ENCODE measurements at places on chromosomes 16 and 17.
A peak's percentile ranks its signal among the peaks of the same experiment; 100 is the strongest.

DNA sequence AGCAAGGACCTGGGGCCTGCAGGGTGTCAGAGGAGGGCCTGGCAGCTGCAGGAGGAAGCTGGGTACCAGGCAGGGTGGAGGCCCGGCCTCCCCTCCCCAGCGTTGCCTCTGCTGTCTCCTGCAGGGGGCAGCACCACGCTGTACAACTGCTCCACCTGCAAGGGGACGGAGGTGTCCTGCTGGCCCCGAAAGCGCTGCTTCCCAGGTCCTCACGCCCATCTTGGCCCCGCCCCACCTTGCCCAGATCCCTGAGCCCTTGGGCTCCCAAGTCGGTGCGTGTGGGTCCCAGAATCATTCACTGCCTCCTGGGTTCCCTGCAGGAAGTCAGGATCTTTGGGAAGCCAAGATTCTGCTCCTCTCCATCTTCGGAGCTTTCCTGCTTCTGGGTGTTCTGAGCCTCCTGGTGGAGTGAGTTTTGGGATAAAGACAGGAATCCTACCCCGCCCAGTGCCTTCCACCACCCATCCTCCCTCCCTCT is 1.2 kb downstream of the TMEM95 start:
- DNase-seq: peak; percentile 41

GRCh38 chr17:39920218-39921210 is 2.1 kb upstream of the GSDMB start:
- no peak for DNase-seq

DNA sequence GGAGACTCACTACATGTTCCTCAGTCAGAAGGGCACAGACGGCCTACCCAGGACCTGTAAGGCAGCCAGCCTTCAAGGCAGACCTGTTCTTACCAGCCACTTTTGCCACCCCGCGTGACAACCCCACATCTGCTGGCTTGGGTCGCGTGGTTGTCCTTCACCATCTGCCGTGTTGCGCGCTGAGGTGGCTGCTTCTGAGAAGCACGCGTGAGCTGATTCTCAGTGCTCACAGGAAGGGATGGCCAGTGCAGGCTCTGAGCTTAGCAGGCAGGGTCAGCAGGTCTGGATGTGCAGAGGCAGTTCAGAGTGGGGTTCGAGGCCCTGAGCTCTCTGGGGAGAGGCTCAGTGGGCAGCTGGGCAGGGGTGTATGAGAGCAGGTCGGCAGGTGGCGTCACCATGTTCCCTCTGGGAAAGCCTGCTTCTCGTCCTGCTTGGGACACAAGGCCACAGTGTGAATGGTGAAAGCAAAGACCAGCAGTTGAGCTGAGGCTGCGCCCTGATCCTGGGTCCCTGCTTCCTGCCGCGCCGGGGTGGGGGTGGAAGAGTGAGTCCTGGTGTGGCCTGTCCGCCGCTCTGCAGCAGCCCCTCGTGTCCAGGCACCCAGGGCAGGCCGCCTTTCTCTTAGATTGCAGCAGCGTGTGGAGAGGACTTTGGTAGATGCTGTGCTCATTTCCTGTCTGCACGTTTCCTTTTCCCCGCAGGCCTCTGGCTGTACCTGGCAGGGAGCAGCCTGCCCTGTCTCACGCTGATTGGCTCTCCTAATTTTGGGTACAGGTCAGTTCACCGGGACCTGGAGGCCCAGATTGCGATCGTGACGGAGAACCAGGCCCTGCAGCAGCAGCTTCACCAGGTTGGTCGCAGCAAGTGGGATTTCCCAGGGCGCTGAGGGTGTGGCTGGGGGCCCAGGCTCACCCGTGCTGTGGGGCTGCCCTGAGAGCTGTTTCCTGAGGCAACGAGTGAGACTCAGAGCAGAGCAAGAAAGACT is 36.0 kb downstream of the PGS1 start:
- DNase-seq: no peak

DNA sequence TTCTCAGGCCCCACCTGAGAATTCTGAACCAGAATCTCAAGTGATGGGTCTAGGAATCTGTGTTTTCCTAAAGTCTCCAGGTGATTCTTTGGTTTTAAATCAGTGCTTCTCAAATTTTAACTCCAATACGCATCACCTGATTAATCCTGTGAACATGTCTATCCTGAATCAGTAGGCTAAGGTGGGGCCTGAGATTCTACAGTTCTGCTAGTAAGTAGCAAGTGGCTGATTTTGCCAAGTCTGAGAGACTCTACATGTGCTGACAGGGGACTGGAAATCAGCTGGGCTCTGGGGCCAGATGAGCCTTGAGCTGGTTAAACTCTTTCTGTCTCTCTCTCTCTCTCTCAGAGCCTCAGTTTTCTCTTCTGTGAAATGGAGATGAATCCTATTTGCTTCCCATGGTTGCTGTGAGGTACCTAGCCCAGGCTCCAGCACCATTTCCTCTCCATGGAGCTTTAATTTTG is 9.0 kb downstream of the CCR7 start:
- DNase-seq: no peak

- DNase-seq: no peak
These were observed 47.3 kb downstream of the BRIP1 start for GRCh38 chr17:61815863-61816503.

DNA sequence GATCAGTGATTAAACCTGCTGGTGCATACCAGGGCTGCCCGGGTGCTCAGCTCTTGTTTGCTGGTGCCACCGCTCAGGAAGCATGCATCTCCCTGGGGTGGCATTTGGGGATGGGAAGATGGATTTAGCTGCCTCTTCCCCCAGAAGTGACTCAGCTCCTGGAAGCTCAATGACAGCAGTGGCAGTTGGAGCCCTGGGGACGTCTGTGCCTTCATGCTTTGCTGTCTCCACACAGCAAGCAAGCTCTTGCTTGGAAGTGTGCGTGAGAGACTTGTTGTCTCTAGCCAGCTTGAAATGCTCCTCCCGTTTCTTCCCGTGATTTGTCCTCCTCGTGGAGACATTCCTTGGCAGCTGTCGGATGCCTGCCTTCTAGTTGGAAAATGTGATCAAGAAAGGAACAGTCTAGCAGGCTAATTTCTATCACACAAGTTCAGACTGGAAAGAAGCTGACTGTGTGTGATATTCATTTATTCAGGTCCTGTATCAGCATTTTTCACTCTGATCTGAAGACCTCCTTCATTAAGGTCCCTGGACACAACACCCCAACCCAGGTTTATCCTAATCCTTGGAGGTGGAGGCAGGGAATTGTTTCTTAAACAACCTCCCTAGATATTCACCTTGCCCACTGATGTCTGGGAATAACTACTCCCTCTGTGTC is 73.0 kb downstream of the BMERB1 start:
- DNase-seq: no peak

DNA sequence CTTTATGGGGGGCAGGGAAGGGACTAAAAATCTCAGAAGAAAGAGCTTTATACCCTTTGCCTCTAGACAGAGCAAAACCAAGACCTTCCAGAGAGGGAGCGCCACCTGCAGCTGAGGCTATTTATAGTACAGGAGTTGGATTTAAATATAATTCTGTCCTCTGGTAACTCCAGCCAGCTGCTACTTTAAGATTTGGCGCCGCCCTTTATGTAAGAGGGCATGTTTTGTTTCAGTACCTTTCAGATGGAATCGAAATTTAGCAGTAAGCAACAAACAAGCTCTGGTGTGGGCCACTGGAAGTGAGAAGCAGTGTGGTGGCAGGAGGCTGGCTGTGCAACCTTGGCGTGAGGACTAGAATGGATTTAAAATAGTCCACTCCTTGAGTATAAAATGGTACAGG is 5.2 kb upstream of the GUCY2D start:
- DNase-seq: peak; percentile 29

DNA sequence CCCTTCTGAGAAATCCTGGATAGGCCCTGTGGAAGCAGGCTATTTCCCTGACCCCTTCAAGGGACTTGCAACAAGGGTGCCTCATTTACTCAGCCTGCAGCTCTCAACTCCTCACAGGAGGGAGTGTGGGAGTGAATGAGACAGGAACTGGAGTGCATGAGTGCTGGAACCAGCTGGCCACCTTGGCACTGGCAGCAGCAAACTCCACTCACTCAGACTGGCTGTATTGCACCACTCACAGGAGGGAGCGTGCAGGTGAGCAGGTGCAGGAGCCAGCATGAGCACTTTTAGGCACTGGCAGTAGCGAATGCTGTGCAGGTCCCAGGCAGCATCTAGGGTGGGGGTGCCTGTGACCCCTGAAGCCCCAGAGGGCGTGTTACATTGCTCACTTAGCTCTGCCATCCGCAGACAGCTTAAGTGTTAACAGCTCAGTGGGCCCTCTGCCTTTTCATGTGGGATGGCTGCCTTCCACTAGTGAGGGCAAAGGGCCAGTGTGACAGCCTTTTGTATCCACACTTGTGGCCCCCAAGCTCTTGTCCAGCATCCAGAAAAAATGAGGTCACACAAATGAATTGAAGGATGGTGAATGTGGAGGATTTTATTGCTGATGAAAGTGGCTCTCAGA is 11.0 kb upstream of the ZNHIT3 start:
- no peak for DNase-seq

DNA sequence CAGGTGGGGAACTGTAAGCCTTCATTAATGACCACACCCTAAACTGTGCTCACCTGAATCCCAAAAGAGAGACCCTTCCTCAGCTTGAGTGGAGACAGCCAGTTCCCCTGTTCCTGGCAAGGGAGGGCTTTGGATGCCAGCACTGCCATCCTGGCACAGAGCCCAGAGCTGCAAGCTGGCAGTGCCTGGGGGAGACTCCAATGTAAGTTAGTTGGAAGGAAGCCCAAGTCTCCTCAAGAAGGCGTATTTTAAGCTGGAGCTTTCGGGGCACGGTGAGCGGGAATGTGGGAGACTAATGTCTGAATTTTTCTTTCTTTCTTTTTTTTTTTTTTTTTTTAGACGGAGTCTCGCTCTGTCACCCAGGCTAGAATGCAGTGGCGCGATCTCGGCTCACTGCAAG is 4.7 kb downstream of the CDC42EP4 start:
- DNase-seq: no peak

DNA sequence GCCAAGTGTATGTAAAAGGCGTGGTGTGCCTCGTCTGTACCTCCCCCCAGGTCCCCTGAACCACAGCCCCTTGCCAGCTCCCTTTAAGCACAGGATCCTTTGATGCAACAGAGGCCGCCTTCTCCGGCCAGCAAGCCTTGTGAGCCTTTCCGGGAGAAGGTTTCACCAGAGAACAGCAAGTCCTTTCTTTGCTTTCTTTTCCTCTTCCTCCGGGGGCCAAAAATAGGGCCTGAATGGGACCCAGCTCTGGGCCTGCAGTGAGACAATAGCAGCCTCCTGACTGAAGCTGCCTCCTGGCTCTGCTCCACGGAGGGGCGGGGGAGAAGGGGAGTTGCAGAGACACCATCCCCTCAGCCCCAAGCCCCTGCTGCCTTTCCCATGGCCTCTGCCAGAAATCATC is 9.0 kb downstream of the ADGRG1 start:
- DNase-seq: no peak

DNA sequence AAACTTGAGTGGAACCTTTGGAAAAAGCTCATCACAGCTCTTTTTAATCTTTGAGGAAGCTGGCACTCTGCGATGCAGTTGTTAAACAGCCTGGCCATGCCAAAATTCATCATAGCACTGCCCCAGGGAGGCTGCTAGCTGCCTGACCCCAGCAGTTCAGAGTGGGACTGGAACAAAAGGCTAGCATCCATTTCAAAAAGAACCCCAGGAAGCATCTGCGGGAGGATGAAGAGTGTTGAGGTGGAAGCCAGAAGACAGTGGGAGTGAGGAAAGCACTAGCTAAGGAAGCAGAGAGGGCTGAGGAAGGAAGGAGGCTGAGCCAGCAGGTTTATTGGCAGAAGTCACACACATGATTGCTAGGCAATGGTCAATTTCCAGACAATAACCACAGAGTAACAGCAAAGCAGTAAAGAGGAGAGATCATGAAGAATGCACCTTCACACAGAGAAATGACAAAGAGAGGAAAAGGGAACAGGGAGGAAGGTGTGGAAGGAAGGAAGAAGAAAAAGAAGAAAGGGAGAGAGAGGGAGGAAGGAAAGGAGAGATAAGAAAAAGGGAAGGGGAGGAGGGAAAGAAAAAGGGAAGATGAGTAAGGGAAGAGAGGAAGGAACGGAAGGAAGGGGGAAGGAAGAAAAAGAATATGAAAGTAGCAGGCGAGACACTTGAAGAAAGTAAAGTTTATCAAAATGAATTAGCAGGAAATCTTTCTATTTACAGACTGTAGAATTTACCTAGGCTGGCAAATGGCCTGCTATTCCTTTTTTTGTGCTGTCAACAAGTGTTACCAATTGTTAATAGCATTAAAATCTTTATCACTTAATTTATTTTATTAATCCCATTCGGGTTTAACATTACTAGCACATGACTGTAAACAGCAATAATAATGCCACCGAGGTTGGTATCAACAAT is 270.0 kb upstream of the PSMD7 start:
- no peak for DNase-seq

- no peak for DNase-seq
These were observed 81.1 kb downstream of the ANKRD11 start for GRCh38 chr16:89409161-89409711.

- DNase-seq: no peak
These were observed 22.0 kb downstream of the ABCC1 start for GRCh38 chr16:15971440-15971815.

- DNase-seq: no peak
These were observed 79.4 kb downstream of the ABCC6 start for GRCh38 chr16:16143931-16144330.
